Smooth muscle cell of the umbilical artery (primary cell): ENCODE measurements at places on chromosomes 16 and 17. TPM values are rescaled to one million over a fixed set of nuclear protein-coding genes. Genes with fewer than 3 reads are reported as not detected.

Gene TMEM238L
- total RNA-seq: not detected in 2 replicates

Gene SLC25A39
- 63.0 and 87.0 TPM in 2 replicates for total RNA-seq

Gene CCL17
- total RNA-seq: not detected in 2 replicates

Gene LGALS9B
- total RNA-seq: not detected in 2 replicates

Gene CCDC144A
- 8.1 and 9.2 TPM in 2 replicates for total RNA-seq

Gene RPL13
- 1,126 and 2,057 TPM in 2 replicates for total RNA-seq

Gene ZNF205
- 12.2 and 14.9 TPM in 2 replicates for total RNA-seq

Gene ABAT
- total RNA-seq: 4.2 and 5.8 TPM in 2 replicates

Gene HSF5
- under 0.01 TPM in 1 of 2 replicates, not detected in the other for total RNA-seq

Gene FBXO39
- 0.14 TPM in 1 of 2 replicates, not detected in the other for total RNA-seq

Gene EME1
- 0.59 and 4.3 TPM in 2 replicates for total RNA-seq

Gene ADORA2B
- total RNA-seq: 14.2 and 18.4 TPM in 2 replicates

Gene OSGIN1
- 1.2 and 2.4 TPM in 2 replicates for total RNA-seq

Gene LITAFD
- total RNA-seq: not detected in 2 replicates

Gene ABCA8
- 43.0 and 80.8 TPM in 2 replicates for total RNA-seq

Gene ARHGDIG
- total RNA-seq: 0.28 and 1.5 TPM in 2 replicates

Gene PAGR1
- total RNA-seq: 16.3 and 18.1 TPM in 2 replicates

Gene SLFN14
- total RNA-seq: not detected in 2 replicates

Gene NOS2
- total RNA-seq: not detected in 2 replicates

Gene ASIC2
- not detected in 2 replicates for total RNA-seq

Gene AKAP1
- total RNA-seq: 11.9 and 14.7 TPM in 2 replicates

Gene C17orf113
- total RNA-seq: under 0.01 and 0.09 TPM in 2 replicates

Gene SBK1
- total RNA-seq: 0.05 TPM in 1 of 2 replicates, not detected in the other

Gene C17orf50
- not detected in 2 replicates for total RNA-seq

Gene KRTAP2-3
- 0.65 TPM in 1 of 2 replicates, not detected in the other for total RNA-seq

Gene NUBP1
- 16.6 and 19.0 TPM in 2 replicates for total RNA-seq

Gene CMTM1
- total RNA-seq: 1.5 and 1.9 TPM in 2 replicates

Gene SLC47A1
- 0.97 TPM in 1 of 2 replicates, not detected in the other for total RNA-seq

Gene PRSS21
- not detected in 2 replicates for total RNA-seq

Gene SMG1
- 57.6 and 95.1 TPM in 2 replicates for total RNA-seq

Gene KRTAP16-1
- not detected in 2 replicates for total RNA-seq

Gene VEZF1
- 22.9 and 25.3 TPM in 2 replicates for total RNA-seq

Gene GHDC
- total RNA-seq: 7.0 and 9.2 TPM in 2 replicates

Gene TBX6
- total RNA-seq: under 0.01 TPM in 1 of 2 replicates, not detected in the other

Gene SCIMP
- not detected in 2 replicates for total RNA-seq

Gene ZFPM1
- total RNA-seq: 3.9 and 6.0 TPM in 2 replicates

Gene SNX11
- total RNA-seq: 14.3 and 19.1 TPM in 2 replicates

Gene PPY
- total RNA-seq: not detected in 2 replicates

Gene CETP
- not detected in 2 replicates for total RNA-seq

Gene CCL4
- total RNA-seq: not detected in 2 replicates

Gene BAIAP3
- total RNA-seq: 0.65 and 0.89 TPM in 2 replicates
